ENCODE measurements at places on chromosomes 3 and 15. TPM values are rescaled to one million over a fixed set of nuclear protein-coding genes. Genes with fewer than 3 reads are reported as not detected.

DAG1 gene
- polyA plus RNA-seq: 22.2 TPM

GOLGA8R gene
- not detected for polyA plus RNA-seq

CCR8 gene
- polyA plus RNA-seq: not detected

FSTL1 gene
- 29.5 TPM for polyA plus RNA-seq

RBP2 gene
- not detected for polyA plus RNA-seq

FEZF2 gene
- polyA plus RNA-seq: not detected

VPS33B gene
- polyA plus RNA-seq: 14.8 TPM
